ENCODE measurements at places on chromosomes 2 and 18.

DNA sequence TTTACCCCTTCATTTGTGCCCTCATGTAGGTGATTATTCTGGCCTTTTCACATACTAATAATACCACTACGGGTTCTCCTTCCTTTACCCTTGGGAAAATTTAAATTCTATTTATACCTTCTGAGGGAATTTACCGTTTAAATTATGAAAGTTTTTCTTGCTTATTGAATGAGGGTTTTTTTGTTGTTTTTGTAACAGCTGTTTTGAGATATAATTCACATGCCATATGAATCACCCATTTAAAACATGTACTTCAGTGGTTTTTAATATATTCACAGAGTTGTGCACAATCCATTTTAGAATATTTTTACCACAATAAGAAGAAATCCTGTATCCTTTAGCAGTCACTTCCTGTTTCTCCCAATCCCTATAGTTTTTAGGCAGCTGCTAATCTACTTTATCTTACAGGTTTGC lies 54.7 kb downstream of the EML4 start:
- no peak for DNase-seq

- no peak for DNase-seq
These were observed 2.5 kb upstream of the ADCY3 start for GRCh38 chr2:24922556-24922955.

GRCh38 chr2:88006912-88007439 lies 9.4 kb downstream of the RNU2-63P start:
- DNase-seq, result no peak

DNA sequence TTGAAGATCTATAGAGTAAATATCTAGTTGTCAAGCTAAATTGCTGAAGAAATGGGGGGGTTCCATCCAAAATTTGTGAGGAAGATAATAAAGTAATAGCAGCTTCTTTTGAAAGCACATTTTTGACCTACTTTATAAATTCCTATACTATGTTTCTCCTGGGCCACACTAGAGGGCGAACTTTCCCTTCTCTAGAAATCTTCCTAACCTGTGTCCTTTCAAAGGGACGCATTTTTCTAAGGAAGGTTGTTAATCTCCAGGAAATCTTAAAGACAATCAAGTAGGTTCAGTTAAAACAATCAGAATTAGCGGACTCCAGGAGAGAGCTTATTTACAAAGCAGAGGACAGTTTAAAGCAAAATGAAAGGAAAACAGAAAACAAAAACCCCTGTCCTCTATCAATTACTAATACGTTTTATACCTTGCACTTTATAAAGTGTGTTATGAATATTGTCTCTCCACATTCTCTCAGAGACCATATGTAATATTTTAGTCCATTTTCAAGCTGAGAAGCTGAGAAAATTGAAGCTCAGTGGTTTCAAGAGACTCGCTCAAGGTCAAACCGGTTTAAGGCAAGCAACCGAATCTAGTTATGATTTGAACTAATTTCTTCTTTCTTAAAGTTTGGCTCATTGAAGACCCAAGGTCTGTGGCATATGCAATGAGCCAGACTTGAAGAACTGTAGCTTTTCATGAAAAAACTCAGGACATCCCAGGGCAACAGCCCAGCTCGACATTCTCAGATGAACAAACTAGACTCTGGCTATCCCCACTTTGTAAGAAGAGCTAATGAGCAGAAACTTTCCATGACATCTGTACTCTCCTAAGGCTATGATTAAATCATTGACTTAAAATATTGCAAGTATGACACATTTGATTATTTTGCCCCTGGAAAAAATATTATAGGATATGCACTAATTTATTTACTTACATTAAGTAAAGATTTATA lies 273.6 kb downstream of the PAX3 start:
- DNase-seq, result peak; percentile 16

DNA sequence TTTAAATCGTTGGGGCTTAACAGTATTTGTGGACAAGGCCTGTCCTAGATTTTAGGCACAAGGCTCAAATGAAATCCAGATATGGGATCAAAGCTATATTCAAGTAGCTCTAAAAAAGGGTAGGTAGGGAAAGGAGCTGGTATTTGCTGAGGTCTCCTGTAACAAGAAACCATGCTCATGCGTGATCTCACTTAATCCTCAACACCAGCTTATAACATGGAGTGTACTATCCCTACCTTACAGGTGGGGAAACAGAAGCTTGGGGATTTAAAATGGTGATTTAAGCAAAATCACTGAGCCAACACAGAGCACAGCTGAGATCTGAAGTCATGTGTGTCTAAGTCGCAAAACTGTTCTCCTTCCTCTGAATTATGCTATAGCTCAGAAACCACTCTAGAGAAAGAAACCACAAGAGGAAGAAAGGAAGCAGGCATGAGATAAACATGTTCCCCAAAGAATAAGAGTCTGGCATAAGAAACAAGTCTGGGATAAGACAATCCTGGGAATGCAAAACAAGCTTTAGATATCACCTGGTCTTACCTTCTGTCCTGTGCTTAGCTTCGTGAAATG lies 43.1 kb downstream of the CYRIA start:
- no peak for DNase-seq

GRCh38 chr2:233443511-233444183 lies 89.4 kb downstream of the DGKD start:
- peak; percentile 38 for DNase-seq

DNA sequence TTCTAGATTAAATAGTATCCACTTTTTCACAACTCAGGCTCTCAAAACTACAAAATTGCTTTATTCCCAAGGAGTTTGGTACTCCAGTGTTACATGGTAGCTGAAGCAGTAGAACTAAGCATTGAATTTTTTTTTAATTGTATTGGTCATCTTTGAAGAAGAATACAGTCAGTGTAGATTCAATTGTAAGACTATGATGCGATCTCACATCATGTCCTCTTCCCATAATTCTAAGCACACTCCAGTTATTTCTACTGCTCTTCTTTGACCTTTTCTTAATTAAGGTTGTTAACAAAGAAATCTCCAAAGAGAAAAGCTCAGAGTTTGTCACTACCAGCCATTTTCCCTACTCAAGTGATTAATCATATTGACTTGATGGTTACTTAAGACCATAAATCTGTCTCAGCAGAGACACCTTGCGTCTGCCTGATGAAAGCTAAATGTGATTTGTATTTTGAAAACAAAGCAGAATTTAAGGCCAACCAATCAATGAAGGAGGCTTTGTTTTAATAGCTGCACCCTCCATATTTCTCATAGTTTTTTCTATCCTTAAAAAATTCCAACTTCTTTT lies 130.2 kb downstream of the DTNA start:
- DNase-seq, result no peak

GRCh38 chr2:234986390-234986789 lies 34.6 kb downstream of the SH3BP4 start:
- no peak for DNase-seq

DNA sequence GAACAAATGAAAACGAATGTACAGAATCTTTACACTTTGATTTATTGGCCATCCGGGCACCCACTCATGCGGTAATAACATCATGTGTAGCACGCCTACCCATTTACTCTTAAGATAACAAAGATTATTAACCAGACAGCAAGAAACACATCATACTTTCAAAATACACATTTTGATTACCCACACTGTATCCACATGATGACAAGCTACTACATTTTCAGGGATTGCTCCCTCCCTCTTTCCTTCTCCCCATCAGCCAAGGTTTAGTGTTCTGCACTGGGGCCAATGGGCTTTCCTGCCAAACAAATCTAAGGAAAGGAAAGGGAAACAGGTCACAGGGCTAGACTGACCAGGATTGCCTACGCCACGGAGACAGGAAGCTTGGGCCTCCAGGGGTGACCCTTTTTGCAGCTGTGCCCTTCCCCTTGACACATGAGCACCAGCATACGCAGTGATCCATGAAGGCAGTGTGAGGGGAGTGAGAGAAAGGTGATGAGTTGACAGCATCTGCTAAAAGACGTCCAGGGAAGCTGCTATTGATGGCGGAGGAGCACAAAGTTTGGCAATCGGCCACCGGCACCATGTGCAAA lies 76.5 kb downstream of the ZNF521 start:
- no peak for DNase-seq

DNA sequence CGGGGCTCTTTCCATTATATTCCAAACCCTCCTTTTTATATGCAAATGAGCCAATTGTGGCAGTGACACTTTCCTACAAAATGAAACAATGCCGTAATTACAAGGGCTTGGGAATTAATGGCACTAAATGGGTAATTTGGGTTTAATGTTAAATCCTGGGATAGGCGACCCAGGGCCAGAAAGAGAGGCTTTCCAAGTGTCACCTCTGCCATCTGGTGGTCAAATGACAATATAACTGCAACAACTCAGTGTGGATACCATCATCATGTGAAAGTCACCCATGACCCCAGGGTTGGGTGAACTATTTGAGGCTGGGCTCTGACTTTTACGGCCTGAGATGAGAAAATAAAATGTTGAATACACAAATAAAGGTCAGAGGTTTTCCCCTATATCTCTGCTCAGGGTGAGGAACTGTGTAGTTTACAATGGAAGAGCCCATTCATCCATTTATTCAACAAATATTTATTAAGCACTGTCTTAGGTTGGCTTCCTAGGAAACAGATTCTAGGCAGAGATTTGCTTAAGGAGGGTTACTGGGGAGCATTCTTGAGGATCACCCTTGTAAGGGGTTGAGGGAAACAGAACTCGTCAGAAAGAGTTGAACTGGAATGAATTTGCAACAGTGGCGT lies 13.6 kb upstream of the THADA start:
- DNase-seq, result peak; percentile 7

DNA sequence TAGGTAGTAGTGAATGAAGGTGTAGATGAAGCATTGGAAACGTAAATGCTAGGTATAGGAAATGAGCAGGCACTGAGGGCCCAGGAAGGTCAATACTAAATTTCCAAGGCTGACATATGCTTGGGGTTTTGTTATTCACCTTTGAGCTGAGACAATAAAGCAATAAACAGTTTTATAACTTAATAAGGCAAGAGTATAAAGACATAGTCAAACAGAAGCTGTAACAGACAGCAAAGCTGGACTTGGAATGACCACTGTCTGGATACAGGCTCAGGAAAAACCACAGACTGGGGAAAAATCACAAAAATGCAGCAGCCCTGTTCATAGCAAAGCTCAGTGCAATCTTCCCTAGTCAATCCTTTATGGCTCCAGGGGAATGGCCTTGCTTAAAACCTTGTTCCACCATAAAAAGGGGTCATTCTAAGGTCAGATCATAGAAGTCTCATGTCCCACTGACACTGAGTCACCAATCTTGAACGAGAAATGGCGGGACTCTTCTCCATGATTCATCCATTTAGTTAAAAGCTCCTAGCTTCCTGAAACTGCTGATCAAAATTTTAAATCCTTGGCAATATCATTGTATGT lies 493.3 kb downstream of the CMPK2 start:
- peak; percentile 70 for DNase-seq

- no peak for DNase-seq
These were observed 13.3 kb downstream of the SLC20A1 start for GRCh38 chr2:112658839-112659667.

- no peak for DNase-seq
These were observed 4.7 kb upstream of the KLHL30 start for GRCh38 chr2:238133499-238134392.

- no peak for DNase-seq
These were observed 530.7 kb downstream of the ZNF804A start for GRCh38 chr2:185128996-185129395.

- no peak for DNase-seq
These were observed 818.6 kb upstream of the RAB6C start for GRCh38 chr2:129160879-129161278.

GRCh38 chr2:212941361-212941760 lies 210.1 kb downstream of the IKZF2 start:
- DNase-seq, result no peak

DNA sequence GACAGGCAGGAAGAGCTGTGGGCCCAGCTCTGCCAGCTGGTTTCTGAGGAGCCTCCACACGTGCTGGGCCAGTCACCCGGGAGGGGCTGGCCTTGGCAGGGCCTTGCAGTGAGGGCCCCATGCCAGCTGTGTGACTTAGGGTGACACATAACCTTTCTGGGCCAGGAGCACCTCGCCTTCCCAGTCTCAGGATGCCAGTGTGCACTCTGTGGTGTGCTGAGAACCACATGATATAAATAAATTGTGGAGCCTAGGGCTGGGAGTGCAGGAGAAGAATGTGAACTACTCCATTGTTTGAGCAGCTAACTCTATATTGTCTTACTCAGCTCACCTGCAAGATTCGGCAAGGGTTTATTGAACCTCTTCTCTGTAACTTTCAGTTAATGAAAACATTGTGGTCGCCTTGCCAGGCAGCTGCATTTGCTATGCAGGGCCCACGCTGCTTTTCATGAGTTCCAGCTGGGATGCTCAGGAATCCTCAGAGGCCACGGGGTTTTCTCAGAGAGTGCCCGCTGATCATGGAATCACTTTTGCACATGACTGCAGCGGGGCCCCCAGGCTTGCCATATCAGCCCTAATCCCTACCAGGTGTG lies 222.3 kb downstream of the SH3RF3 start:
- DNase-seq, result peak; percentile 57

DNA sequence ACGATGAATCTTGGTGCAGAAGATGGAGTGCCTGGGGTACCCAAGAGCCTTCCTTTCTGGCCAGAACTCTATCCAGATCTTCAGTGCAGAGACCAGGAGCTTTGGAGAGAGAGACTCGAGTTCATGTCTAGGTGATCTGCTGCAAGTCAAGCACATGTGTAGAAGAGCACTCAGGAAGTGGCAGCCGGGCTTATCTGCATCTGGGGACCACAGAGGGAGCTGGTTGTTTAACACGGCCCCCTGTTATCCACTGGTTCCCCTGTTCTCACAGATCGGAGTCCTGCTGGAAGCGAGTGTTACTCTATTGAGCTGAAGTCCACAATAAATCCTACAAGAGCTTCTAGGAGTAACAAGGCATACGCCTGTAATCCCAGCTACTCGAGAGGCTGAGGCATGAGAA lies 128.3 kb downstream of the ACOXL start:
- no peak for DNase-seq

DNA sequence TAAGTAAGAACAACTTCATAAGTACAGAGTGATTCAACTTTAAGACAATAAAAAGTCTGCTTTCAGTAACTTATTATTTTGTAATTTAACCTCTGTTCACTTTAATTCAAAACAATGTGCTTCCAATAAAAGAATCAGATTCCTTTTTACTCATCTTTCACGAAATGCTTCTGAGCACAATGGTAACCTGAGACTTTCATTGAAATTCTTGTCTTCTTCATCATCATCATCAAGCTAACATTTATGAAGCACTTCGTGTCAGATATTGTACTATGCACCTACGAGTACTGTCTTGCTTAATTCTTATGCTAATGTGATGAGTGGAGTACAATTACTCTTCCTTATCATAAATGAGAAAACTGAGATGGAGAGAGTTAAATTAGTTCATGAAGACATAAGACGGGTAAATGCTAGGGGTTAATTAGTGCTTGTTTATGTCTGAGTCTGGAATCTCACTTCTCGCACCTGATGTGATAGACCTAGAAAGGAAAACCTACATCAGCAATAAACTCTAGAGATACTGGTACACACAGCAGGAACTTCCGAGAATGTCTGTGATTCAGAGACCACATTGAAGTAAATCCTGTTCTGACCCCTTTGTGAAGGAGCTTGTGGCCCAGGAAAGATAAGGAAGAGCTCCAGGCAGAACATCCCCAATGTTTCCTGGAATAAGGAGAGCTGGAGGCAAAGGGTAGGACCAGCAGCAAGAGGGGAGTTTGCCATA lies 227.6 kb upstream of the ETAA1 start:
- no peak for DNase-seq

GRCh38 chr2:108959401-108959800 lies 29.6 kb downstream of the EDAR start:
- DNase-seq, result no peak

GRCh38 chr2:129757366-129757914 lies 222.0 kb upstream of the RAB6C start:
- no peak for DNase-seq

- DNase-seq, result no peak
These were observed 37.0 kb downstream of the HAUS1 start for GRCh38 chr18:46141199-46141598.

- no peak for DNase-seq
These were observed 170.1 kb upstream of the REV1 start for GRCh38 chr2:99659874-99660273.
